Fibroblast of skin of left quadriceps (primary cell): ENCODE measurements at places on chromosomes 2 and 18.

DNA sequence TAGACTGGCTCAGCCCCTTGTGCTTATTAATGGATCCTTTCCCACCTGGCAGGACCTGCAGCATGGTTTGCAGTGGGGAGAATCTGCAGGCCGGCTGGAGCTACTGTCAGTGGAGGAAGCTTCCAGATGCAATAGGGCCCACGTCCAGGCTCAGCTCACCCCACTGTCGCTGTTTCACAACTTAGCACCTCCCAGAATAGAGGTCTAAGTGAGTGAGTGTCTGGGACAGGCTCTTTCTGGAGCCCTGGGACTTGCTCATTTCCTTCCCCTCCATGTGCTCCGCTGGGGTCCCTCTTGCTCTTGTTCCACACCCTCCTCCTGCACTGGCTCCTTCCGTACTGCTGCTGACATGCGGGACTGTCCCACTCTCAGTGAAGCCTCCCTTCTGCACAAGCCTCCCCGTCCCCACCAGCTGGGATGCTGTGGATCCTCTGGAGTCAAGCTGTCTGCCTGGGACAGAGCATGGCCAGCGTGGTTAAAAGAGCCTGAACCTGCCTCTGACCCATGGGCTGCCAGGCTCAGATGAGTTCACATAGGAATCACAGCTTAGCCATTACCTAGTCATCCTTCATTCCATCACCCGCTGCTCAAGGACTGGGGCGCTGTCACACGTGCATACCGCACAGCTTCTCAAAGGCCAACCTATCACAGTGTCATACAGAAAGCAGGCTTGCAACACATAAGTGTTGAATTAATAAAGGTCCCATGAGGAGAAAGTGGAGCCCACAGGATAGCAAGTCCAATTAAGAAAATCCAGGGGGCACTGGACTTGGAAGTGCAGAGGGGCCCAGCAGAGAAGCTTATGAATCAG is 135.9 kb downstream of the ACKR3 start:
- DNase-seq: no peak

DNA sequence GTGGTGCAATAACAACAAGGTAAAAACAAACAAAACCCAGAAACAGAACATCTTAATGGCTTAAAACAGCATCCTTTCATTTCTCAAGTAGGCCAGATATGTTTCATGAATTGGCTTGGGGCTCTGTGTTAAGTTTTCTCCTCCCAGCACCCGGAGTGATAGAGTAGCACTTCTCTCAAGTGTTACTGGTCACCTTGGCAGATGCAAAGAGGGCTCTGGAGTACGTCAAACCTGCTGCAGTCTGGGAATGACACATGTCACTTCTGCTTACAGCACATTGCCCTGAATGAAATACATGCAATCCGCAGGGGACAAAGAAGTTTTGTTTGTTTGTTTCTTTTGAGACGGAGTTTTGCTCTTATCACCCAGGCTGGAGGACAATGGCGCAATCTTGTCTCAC is 639.3 kb downstream of the CNTNAP5 start:
- DNase-seq: no peak

DNA sequence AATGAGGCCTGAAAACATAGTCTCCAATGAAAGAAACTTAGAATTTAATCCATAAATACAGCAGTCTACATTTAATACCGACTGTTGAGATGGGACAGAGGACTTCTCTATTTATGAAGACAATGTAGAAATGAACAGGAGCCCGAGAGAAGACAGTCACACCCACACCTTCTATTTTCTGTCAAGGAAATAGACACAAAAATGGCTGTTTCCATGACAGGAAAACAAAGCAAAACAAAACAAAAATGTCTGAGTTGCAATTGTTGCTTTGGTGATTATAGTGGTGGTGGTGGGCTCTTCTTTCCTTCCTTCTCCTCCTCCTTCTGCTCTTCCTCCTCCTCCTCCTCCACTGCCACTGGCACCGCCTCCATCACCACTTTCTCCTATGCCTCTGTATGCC is 72.3 kb upstream of the CCDC68 start:
- DNase-seq: no peak

DNA sequence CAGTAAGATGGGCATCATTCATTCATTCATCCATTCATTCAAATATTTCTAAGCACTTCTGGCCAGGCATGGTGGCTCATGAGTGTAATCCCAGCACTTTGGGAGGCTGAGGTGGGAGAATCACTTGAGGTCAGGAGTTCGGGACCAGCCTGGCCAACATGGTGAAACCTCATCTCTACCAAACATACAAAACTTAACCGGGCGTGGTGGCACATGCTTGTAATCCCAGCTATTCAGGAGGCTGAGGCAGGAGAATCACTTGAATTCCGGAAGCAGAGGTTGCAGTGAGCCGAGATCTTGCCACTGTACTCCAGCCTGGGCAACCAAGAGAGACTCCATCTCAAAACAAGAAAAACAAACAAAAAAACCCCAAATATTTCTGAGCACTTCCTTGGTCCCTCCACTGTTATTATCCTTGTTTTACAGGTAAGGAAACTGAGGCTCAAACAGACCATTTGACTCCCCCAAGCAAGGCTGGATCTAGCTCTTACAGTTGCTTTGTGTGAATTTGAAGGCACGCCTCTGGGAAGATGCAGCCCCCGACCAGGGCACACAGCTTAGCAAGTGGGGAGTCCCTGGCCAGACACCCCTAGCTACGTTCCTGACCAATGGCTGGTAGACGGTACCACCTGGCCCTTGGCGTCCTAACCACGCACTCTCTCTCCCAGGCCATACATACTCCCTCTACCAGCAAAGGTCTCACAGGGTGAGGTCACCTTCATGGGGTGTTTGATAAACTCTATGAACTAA is 50.6 kb upstream of the ODC1 start:
- DNase-seq: no peak

- no peak for DNase-seq
Observed at GRCh38 chr2:57959390-57959789, 87.2 kb upstream of the VRK2 start.

DNA sequence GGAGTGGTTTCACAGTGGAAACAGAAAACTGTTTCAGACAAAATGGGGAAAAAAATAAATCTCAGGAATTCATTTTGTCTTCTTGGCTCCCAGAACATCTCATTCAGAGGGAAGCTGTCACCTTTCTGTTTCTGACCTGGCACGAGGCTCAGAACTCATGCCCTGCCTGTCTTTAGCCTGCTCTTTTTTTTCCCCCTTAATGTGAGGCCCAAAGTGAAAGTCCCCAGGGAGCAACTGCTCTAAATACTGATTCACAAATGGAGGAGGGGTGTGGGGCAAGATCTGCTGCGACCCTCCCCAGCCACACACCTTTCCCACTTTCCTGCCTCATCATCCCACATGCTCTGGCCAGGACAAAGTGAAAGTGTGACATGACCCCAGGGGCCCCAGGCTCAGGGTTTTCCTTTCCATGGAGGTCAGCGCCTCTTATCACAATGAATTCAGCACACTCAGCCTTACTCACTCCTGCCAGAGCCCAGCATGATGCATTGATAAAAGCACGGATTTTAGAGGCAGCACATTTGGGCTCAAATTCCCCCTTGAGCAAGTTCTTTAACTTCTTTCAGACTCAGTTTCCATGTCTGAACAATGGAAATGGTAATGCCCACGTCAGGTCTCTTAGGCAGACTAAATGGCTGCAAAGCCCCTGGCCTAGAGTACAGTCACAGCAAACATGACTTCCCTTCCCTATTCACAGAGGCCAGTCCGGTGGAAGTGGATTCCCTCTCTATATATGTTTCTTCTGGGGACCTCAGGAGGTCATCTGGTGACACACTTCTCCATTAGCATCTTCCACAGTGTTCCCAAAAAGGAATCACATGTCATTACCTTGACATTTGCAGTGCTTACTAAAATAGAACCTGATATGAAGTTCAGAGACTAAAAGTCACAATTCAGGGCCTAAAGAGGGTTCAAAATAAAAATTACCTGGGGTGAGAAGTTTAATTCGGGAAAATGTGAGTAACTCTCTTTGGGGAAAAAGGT is 55.3 kb upstream of the TMEM163 start:
- no peak for DNase-seq

DNA sequence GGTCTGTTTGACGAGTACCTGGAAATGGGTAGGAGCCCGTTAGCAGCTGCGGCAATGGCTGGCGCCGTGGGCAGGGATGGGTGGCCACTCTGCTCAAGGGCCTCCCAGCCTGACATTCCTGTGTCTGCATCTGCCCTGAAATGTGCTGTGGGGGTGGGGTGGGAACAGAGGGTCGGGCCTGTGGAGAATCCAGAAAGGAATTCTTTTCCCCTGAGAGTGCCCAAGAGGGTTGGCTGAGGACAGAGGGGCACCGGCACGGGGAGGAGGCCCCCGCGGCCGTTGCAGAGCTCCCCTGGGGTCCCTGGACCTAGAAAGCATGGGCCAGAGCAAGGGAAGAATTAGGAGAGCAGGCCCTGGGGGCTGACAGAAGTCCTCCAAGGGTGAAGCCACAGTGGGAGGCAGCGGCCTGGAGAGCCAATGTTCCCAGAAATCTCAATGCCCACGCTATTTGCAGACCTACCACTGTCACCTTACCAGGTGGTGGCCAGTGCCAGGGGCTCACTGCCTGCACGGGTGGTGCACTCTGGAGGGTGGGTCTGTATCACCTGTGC is 27.8 kb downstream of the ANO7 start:
- DNase-seq: no peak

- no peak for DNase-seq
Observed at GRCh38 chr2:127356531-127356930, 31.2 kb downstream of the MAP3K2 start.

DNA sequence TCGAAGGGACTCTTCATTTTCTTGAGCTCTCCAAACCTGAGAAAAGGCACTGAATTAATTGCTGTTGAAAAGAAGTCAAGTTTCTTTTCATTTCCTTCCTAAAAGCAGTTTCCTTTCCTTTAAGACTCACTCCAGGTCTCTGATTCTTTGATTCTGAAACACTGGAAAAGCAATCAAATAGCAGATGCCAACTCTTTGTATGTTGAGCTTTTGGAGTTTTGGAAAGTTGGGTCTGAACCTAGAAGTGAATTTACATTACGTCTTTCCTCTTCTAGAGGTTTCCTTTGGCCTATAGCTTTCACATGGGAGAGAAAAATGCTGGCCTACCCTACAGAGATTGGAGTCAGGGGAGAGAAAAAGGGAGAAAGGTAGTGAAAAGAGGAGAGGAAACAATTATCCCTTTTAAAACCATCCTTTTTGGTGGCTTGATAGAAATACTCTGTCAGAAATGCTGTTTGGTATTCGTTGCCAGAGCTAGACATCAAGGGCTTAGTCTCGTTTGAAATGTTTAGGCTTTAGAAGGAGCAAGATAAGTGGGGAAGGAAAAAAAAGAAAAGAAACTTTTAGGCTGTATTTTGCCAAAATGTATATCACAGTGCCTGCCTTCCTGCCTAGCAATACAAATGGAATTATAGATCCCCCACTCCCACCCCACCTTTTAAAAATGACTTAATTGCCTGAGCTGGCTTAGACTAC is 187.7 kb downstream of the PRPF40A start:
- DNase-seq: no peak

- no peak for DNase-seq
Observed at GRCh38 chr2:25073025-25073424, 31.1 kb downstream of the EFR3B start.

DNA sequence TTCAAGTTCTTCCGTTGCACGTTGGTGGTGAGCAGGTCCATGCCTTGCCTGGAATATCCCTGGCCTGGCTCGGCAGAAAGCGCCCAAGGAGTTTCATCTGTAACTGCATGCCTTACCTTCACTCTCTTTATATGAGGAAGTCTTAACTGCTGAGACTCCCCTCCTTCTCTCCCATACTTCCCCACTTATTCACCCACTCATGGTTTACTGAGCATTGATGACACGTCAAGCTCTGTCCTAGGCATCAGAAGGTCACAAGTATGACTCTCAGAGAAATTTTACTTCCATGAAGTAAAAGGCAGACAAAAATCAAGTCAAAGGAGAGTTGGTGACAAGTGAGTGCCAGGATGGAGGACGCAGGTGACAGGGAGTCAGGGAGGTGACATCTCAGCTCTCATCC is 68.2 kb downstream of the TBC1D8 start:
- DNase-seq: no peak

DNA sequence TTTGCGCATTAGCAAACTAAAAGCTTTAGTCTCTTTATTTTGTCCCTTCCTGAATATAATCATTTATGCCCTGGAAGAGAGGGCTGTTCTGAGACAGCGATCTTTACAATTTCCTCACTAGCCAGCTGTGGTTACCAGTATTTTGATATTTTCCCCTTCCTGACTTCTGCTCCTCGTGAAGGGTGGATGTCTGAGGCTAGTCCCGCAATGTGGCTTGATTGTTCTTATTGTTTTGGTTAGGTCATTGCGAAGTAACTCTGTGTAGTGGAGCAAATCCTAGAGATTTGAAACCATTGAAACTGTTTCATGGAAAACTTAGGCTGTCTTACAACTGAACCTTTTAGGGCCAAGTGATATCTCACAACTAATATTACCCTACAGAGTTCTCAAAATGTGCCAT is 2.4 kb downstream of the MRPL33 start:
- DNase-seq: no peak

DNA sequence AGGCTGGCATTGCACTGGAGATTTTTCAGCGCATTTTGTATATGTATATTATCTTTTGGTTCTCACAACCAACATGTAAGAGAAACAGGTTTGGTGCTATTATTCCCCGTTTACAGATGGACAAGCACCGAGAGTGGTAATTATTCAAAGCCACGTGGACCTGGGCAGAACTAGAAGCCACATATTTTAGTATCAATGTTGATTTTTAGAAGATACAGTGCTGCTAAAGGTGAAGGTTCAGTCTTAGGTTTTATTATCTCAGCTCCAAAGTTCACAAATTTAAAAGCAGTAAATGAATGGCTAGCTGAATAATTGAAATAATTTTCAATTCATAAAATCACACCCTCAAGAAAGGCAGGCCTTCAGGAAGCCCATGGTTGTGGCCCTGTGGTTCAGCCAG is 400.6 kb upstream of the ID2 start:
- no peak for DNase-seq

- DNase-seq: no peak
Observed at GRCh38 chr2:173472112-173472511, 117.4 kb downstream of the CDCA7 start.

DNA sequence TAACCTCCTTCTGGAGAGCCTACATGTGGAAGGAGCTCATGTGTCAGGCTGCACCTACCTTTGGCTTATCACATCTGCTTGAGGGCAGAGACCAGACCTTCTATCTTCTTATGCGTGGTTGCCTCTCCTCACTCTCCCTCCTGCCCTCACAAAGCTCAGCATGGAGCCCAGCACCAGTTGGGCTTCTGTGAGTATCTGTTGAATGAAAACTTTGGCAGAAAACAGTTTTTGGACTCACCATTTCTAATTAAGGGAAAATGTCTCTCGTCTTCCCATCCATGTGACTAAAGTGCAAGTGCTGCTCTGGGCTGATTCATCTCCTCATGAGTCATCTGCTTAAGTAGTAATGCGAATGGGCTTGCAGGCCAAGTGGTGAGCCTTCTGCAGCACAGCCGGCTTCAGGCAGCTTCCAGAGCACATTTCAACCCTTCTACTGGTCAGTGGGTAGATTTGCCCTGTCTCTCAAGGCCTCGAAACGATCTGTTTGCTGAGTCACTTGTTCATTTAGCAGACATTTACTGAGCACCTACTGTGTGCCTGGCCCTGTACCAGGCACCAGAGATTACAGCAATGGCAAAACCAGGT is 102.6 kb downstream of the VSNL1 start:
- peak; percentile 82 for DNase-seq

- DNase-seq: no peak
Observed at GRCh38 chr2:83388804-83389203, 1070.3 kb downstream of the SUCLG1 start.

GRCh38 chr2:144405321-144405720 is 114.6 kb downstream of the ZEB2 start:
- no peak for DNase-seq
